ENCODE measurements at places on chromosomes 11 and 22. TPM values are rescaled to one million over a fixed set of nuclear protein-coding genes. Genes with fewer than 3 reads are reported as not detected.

- no peak overlapping the region for H3K4me3 ChIP-seq
- H3K27ac ChIP-seq: no peak overlapping the region
- H3K4me1 ChIP-seq: no peaks in the 10 kb centered on the region
- DNase-seq: no peak
- H3K27me3 ChIP-seq: peaks cover 21% of the 10 kb centered on the region
Measured at GRCh38 chr11:6240781-6241180, 1.9 kb downstream of the CNGA4 start.

DNA sequence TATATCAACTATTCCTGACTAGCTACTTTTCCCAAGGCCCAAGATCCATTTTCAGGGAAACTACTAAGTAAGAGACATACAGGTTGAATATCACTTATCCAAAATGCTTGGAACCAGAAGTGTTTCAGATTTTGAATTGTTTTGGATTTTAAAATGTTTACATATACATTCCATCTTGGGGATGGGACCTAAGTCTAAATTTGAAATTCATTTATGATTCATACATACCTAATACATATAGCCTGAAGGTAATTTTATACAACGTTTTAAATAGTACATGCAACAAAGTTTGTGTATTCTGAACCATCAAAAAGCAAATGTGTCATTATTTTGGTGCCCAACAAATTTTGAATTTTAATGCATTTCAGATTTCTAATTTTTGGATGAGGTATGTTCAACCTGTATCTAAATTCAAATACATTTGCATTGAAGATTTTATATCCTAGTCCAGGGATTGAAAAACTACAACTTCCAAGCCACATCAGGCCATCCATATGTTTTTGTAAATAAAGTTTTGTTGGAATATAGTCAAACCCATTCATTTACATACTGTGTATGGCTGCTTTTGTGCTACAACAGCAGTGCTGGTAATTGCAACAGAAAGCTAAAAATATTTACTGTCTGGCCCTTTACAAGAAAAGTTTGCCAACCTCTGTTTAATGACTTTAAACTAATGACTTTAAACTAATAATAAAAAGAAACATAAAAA, 73.3 kb downstream of the CWF19L2 start:
- H3K27me3 ChIP-seq: no peaks in the 10 kb centered on the region
- no peak overlapping the region for H3K4me3 ChIP-seq
- no peak for DNase-seq
- no peak overlapping the region for H3K27ac ChIP-seq
- H3K4me1 ChIP-seq: peaks cover 6% of the 10 kb centered on the region
- peaks cover 9% of the 10 kb centered on the region for H3K36me3 ChIP-seq

- no peak for DNase-seq
- H3K4me1 ChIP-seq: no peaks in the 10 kb centered on the region
- H3K27ac ChIP-seq: no peak overlapping the region
Measured at GRCh38 chr22:48428631-48429371, 1398.9 kb downstream of the BRD1 start.

- peaks cover 3% of the 10 kb centered on the region for H3K27me3 ChIP-seq
- no peaks in the 10 kb centered on the region for H3K4me1 ChIP-seq
- no peak overlapping the region for H3K27ac ChIP-seq
Measured at GRCh38 chr11:74574563-74574962, 17.8 kb upstream of the POLD3 start.

- no peak overlapping the region for H3K4me3 ChIP-seq
- no peaks in the 10 kb centered on the region for H3K36me3 ChIP-seq
- DNase-seq: no peak
- no peaks in the 10 kb centered on the region for H3K4me1 ChIP-seq
Measured at GRCh38 chr22:28639321-28639720, 40.3 kb downstream of the TTC28 start.

- H3K27me3 ChIP-seq: no peaks in the 10 kb centered on the region
- H3K4me1 ChIP-seq: no peaks in the 10 kb centered on the region
- no peak overlapping the region for H3K4me3 ChIP-seq
- H3K27ac ChIP-seq: no peak overlapping the region
Measured at GRCh38 chr11:15493921-15494620, 379.3 kb downstream of the INSC start.

DNA sequence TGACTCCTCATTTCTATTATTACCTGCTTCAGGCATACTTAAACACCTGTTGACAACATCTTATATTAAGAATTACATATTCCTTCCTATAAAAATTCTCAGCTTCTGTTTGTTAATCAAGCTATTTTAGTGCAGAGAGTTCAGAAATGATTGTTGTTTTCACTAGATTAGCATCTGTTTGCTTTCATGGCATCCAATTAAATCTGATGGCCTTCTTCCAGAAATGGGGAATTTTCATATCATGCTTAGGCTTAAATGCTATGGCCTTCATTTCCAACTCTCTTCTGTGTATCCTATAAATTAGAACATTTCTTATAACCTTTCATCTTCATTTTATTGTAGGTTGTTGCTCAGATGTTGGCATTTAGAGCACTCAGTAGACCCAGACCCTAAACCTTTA, 180.0 kb downstream of the WNT11 start:
- H3K27ac ChIP-seq: no peak overlapping the region
- H3K4me3 ChIP-seq: no peak overlapping the region
- H3K36me3 ChIP-seq: peaks cover 15% of the 10 kb centered on the region

The ZC3H12C gene
- total RNA-seq: 7.5 TPM

The FAM118A gene
- total RNA-seq: 32.0 TPM

- no peaks in the 10 kb centered on the region for H3K27me3 ChIP-seq
- H3K4me1 ChIP-seq: peaks cover 2% of the 10 kb centered on the region
- H3K27ac ChIP-seq: no peak overlapping the region
Measured at GRCh38 chr22:17943533-17944249, 80.7 kb downstream of the MICAL3 start.

The EHD1 gene
- total RNA-seq: 93.0 TPM

The TMEM45B gene
- total RNA-seq: 0.37 TPM
